HCT116 (cell line): ENCODE measurements at places on chromosomes 6 and 20.

DNA sequence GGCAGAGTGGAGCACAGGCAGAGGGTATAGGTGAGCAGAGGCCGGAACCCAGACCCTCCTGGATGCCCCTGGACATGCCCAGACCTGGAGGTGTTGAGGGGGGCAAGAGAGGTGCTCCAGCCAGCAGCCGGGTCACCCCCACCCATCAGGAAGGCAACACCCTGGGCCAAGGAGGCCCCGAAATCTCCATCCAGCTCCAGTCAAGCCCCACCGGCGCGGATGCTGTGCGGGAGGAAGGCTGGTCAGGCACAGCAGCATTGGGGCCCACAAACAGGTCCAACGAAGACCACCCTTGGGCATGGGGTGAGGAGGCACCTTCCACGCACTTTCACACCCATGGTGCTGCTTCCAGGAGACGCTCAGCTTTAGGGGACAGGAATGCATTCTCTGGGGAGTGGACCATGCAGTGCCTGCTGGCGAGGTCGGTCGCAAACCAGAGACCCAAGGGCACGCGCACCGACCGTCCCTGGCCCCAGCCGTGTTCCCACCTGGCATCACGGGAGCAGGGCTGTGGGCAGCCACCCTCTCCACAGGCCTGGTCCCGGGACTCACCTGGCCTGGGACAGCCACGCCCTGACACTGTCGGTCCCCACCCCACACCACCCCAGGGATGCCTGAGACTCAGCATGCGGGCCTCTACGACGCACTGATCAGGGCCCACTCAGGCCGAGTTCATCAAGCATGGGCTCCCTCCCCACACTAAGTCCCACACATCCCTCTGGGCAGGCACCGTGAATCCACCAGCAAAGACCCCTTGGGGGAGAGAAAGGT lies 43.6 kb upstream of the ZBP1 start:
- DNase-seq = no peak

GRCh38 chr6:170417881-170418280 lies 111.3 kb downstream of the FAM120B start:
- DNase-seq = no peak

- no peak for DNase-seq
Measured at GRCh38 chr6:168739381-168739780, 298.4 kb downstream of the SMOC2 start.

DNA sequence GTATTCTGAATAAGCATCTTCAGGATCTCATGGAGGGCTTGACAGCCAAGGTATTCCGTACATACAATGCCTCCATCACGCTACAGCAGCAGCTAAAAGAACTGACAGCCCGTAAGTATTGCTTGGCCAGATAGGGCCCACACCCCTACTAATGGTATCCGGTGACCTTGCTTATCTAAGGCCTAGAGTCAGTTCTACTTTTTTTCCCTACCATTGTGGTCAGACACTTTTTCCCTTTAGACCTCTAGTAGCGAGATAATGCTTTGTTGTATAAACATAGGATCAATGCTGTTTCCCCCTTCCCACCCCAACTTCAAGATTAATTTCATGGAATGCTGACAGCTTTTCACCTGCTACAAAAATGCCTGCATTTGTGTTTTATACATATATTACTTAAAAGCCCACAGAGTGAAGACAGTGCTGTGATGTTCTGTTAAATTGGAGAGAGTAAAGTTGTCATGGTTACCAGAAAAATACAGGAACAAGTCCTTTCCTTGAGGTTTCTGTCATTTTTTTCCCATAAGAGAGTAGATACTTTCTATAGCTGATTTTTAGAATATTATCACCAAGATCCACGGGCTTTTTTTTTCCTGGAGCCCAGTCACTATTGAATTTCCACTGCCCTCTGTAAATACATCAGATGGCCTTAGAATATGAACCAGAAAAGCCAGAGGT lies 20.9 kb upstream of the PLCG1 start:
- DNase-seq = no peak

DNA sequence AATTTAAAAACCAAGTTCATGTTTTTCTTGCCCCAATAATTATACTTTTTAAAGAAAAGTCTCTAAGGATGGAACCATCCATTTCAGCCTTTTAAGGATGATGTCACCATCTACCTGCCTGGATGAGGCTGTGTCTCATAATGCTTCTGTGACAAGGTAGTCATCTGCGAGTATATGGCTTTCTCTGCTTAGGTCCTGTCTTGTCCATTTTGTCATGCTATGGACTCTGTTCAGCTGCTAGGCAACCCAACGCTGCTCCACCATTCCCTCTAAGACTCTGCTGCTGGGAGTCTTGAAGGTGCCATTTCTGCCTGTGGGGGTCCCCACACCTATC lies 459.8 kb upstream of the RUNX2 start:
- no peak for DNase-seq

DNA sequence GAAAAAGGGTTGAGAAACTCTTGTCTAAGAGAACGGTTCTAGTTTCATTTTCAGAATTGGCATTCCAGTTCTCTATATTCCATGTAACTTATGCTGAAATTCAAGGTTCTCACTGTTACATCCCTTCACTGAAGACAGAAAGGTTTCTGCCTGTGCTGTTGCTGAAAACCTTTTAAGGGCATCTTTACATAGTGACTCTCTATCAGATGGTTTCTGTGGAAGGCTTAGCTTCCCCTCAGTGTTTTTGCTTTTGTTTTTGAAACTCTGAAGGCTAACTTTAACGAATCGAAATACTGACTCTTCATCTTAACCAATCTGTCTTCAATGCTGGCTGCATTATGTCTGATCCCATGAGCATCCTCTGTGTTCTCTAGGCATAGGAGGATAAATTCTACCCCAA lies 1286.2 kb upstream of the EYS start:
- no peak for DNase-seq
